ENCODE measurements at places on chromosomes 6 and 20.

DNA sequence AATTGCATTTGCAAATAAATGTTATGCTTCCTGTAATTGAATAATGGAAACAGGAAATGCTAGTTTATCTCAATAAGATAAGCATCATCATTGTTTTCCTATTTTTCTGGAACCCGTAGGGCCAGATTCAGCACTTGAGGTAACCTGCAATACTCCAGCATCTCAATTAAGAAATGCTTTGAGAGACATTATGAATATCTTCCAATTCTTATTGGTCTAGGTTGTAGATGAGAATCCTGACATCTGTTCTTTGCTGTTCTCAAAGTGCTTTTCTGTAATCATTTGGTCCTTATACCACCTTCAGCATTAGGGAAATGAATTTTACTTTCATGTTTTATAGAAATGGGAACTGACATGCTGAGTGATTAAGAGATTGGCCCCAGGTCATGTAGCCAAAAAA lies 428.3 kb downstream of the CBLN4 start:
- no peak for DNase-seq

DNA sequence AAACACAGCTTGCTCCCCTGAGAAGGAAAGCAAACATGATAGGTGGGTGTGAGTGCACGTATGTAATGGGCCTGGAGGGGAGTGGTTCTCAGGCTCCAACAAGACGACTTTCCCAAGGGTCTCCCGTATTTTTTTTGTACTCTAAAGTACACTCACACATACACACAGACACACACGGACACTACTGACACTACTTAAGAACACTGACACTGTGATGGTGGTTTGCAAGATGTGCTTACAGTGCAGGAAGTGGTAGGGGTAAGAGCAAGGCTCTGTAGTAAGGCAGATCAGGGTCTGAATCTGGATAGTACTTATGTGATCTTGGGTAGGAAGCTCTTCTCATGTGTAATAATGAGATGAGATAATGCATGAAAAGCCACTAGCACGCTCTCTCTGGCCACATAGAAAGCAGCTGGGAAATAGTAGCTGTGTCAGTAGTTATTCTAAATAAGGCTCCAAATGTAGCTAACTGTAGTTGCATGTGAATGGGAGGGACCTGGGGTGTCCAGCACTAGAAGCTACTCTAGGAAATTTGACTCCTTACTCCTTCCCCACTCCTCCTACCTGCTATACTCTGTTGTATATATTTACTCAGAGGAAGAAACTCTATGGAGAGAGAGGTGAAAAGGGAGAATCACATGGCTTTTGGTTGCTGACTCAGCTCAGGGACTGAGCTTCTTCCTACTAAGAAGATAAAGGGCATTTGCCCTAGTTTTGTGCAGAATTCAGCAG lies 8.4 kb upstream of the ZBTB24 start:
- no peak for DNase-seq

- no peak for DNase-seq
These were observed 15.8 kb upstream of the KIF3B start for GRCh38 chr20:32261644-32262043.

GRCh38 chr20:51431321-51431720 lies 111.2 kb downstream of the NFATC2 start:
- DNase-seq = no peak

DNA sequence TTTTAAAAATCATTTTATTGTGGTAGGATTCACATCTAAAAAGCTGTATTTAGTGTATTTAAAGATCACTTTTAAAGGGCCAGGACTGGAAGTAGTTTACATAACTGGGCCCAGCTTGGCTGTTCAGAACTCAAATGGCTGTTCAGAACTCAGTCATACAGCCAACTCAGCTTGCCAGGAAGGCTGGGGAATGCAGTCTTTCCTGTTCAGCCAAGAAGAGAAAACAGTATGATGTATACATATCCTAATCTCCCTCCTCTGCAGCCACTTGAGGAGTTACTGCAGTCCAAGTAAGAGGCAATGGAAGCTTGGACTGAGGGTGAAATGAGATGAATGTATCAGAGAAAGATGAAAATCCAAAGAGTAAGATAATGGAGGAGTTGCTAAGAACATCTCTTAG lies 24.6 kb downstream of the DSTN start:
- DNase-seq = peak; percentile 48

DNA sequence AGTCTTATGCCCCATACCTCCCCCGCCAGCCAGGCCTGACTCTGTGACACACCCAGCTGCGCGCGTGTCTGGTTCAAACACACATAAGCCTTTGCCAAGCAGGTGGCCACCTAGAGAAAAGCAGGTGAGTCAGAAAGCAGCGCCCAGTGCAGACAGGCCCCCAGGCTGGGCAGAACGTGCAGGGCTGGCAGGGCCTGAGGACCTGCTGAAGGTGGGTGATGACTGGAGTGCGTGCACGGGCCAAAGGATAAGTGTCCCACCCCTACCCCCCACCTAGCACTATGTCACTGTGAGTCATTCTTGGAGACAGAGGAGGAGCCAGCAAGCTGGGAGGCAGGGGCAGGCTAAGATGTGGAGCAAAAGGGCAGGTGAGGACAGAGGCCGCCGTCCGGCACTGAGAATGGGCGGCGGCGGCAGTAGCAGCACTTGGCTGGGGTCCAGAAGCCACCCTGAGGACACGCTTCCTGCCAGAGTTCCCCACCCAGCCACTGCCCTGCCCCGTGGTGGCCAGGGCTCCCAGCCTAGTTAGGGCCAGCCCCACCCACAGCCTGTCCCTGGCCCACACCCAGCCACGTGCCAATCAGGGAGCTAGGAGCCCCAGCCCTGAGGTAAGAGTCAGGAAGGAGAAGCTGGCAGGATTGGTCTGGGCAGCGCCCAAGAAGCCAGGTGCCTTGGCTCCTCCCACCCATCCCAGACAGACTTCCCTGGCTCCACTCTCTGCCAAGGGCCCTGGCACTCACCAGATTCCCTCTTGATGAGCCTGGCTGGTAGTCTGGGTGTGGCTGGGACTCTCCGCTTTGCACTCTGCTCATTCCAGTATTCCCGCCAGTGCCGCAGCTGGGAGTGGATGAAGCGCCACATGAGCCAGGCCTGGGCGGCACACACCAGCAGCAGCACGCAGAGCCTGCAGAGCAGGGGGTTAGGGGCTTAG lies 72.7 kb downstream of the TRAM2 start:
- DNase-seq = peak; percentile 98

DNA sequence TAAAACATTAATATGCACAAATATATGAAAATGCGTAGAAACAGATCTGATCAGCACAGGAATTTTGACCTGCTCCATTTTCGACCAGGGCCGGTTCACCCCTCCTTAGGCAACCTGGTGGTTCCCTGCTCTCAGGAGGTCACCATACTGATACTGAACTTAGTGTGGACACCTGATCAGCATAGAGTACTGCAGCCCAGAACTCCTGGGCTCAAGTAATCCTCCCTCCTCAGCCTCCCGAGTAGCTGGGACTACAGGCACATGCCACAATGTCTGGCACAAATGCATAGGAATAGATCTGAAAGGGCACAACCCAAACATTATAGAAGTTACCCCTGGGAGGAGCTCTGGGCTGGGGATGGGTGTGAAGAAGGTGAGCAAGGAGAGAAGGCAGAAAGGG lies 24.7 kb upstream of the DDO start:
- DNase-seq = no peak

GRCh38 chr6:112910256-112910655 lies 563.1 kb downstream of the RFPL4B start:
- no peak for DNase-seq

DNA sequence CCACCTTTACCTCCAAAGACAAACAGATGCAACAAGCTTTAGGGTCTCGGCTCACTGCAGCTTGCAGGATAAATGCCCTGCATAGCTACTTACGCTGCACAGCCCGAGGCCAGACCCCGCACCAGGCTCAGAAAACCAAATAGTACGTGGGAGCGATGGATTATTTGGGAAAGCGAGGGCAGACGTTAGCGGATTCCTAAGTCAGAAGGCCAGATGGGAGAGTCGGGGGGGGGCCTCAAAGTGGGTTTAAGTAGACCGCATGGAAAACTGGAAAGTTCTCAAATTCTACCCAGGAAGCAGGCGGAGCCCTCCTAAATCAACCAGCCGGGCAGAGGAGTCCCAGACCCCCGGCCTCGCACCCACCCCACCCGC lies 382 bp downstream of the SFT2D1 start:
- DNase-seq = no peak

DNA sequence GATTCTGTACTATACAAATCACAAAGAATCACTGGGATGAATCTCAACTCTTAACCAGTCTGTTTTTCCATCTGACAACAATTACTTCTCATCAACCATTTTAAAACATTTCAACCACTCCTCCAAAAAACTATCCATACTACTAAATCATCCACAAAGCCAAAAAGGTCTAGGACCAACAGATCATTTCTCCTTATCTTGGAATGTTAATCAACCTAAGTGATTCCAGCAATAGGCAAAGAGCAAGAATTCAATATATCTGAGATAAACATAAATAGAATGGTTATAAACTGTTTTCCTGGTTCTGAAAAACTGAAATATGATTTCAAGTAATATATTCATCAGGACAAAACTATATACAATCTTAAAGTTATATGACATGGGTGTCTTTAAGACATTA lies 28.6 kb downstream of the RANBP9 start:
- no peak for DNase-seq

GRCh38 chr6:36805917-36806316 lies 33.3 kb downstream of the CPNE5 start:
- no peak for DNase-seq

- no peak for DNase-seq
These were observed 66.3 kb downstream of the PPP1R3G start for GRCh38 chr6:5151360-5151954.

- no peak for DNase-seq
These were observed 1082.3 kb upstream of the GJE1 start for GRCh38 chr6:141050471-141050870.

DNA sequence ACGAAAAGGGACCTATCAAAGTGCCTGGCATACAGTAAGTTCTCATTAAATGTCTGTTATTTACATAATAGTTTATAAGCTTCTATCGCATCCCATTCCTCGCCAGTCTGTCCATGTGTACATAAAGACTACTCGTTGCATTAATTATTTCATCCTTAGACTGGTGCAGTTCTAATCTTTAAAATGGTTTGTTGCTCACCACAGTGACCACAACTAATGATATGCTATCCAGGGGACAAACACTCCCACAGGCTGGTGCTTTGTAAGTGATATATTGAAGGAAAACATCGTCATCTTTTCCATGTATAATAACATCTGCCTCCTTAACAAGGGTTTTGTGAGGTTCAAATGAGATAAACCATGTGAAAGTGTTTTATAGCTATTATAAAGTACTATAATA lies 39.0 kb upstream of the HBS1L start:
- DNase-seq = no peak

- no peak for DNase-seq
These were observed 103.5 kb downstream of the MAP7 start for GRCh38 chr6:136446579-136447187.

- no peak for DNase-seq
These were observed 8.0 kb downstream of the MMUT start for GRCh38 chr6:49454787-49455709.

DNA sequence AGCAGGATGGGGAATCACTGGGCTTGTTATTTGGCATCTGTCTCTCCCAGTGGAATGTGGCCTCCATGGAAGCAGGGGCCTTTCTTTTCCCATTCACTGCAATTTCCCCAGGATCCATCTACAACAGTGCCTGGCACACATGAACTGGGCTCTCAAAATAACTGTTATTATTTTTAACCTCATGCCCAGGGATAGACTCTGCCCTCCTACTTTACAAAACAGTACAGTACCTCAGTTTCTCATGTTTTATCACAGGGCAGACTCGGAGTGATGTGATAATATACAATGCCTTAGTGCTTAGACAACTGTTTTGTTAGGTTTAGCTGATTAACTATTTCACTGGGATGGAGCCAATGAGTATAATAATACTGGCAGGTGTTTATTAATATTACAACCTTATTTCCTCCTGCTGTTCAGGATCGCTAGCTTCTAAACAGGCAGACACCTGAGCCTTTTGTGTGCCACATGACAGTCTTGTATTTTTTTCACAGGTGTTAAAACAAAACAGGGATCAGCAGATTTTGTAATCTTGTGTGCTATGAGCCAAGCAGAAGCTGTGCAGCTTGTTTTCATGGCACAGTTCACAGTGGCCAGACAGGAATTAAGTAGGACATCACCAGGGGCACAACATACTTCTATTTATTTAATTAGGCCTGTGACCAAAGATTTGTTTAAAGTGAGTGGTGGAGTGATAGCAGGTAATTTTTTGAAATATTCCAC lies 157.7 kb upstream of the EYA4 start:
- no peak for DNase-seq

DNA sequence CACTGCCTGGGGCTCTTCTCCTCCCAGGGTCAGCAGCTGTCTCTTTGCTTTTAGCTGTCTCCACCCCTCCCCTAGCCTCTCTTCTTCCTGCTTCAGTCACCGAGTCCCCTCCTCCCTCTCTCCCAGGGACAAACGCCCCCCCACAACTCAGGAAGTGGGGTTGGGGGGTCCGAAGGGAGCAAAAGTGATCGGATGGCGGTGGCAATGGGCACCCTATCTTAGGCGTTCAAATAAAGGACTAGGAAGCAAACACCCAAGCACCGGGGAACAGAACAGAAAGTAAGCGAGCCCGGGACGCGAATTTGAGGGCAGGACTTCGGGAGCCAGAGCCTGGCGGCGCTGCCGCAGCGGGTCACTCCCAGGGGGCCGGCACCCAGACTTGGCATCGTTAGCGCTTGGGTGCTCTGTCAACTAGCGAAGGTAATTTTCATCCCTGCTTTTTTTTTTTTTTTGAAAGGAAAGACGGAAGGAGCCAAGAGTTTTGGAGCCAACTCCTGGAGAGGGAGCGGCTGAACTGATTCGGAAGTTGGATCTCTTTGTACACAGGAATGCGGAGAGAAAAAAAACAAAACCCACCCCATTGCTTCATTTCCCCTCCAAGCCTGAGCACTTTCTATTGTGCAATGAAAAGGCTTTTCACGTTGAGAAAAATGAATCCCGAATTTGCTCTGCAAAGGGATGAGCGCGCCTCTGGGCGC lies 815 bp upstream of the ITPR3 start:
- DNase-seq = no peak

GRCh38 chr20:1263853-1264252 lies 2.2 kb upstream of the SNPH start:
- DNase-seq = no peak

DNA sequence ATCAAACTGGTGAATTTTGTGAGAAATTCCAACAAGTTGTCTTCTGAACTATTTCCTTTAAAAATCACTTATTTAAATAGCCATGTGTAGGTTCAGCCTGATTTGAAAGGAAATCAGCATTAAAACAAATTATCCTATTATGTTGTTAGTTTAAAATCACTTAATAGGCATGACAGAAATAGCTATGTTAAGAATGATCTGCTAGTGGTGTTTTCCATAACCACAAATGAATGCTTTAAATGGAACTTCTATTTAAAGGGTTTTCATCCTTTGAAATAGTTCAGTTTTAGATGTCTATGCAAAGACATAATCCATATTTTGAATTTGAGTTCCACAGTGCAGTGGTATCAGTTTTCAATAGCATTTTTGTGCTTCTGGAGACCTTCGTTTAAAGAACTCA lies 120.1 kb downstream of the PLEKHG1 start:
- no peak for DNase-seq

Data from RWPE1 (cell line).